ENCODE measurements at places on chromosomes 7 and 10.

GRCh38 chr10:111102359-111102837 is 25.6 kb downstream of the ADRA2A start:
- DNase-seq = no peak

- no peak for DNase-seq
These were observed 719.1 kb downstream of the AUTS2 start for GRCh38 chr7:70317356-70317755.

GRCh38 chr7:101681170-101682007 is 52.3 kb upstream of the MYL10 start:
- DNase-seq = no peak

DNA sequence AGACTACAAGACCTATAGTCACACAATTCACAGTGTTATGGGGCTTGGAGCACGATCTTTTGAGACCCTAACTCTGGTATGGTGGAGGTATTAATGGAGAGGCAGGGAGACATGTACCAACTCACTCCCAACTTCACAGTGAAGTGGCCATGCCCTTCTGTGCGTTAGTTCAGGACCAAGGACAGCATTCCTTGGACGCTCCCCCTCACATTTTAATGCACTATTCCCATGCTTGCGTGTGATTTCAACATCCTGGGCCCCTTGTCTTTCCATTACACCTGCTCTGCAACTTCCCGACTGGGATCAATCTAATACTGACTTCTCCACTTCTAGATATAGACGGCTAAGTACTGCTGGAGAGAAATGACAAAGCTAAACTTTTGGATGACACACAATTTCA is 72.7 kb downstream of the PLCE1 start:
- no peak for DNase-seq

- no peak for DNase-seq
These were observed 51.8 kb upstream of the CHST3 start for GRCh38 chr10:71912431-71912830.

DNA sequence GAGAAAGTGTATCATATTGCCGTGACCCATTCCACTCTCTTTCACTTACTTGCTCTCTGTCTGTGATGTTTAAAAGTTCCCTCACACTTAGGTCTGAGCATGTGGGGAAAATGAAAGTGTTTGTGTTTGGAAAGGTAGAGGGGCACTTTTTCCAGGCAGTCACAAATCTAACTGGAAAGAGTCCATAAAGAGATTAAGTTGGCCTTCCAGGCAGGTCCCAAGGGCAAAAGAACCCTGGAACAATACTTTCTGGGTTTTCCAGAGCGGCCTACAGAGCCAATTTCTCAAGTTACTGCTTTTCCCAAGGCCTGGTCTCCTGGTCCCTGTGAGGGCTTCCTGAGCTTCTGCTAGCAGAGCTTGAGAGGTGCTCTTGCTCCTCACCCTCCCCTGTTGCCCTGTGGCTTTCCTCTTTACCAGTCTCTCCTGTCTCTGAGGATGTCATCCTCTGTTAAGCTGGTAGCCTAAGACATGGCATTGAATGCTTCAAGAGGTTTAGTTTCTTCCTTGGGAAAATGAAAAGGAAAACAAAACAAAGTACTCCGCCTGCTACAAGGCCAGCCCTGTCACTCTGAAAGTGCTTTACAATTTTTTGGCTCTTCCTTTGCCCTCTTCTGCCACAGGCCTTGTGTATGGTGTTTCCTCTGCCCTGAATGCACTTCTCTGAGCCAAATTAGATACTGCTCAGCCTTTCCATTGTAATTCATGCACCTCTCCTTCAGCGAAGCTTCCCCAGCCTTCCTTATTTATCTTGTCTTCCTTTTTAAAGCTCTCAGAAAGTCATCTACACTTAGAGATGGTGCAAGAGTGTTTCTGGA is 20.1 kb downstream of the TES start:
- no peak for DNase-seq

DNA sequence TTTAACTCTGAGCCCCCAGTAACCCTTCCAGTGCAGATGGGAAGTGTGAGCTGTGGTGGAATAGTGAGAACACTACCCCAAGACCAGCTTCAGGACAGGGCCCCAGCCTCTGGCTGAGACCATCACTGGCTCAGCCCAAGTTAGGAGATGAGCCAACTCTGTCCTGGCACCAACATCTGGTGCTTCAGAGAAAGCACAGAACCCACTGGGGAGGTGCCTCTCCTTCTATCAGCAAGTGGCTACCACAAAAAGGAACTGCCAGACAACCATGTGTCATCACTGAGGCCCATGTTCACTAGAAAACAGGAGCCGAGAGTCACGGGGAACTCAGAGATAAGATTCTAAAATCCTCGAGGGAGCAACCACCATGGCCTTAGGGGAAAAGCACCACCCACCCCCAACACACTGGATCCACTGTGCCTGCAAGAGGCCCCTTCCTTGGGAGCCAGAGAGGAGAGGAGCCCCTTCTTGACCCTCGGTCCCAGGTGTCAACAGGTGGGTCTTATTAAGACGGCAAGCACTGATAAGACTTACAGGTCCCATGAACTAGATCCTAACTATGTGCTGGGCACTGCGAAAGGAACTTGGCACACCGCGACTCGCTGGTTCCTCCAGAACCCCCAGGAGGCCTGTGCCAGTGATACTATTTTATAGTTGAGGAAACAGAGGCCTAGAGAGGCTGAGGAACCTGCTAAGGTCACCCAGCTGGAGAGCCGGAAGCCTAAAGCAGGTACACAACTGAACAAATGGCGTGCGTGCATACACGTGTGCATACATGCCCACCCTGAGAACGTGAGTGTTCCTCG is 102.7 kb downstream of the FAM53B start:
- peak; percentile 26 for DNase-seq

DNA sequence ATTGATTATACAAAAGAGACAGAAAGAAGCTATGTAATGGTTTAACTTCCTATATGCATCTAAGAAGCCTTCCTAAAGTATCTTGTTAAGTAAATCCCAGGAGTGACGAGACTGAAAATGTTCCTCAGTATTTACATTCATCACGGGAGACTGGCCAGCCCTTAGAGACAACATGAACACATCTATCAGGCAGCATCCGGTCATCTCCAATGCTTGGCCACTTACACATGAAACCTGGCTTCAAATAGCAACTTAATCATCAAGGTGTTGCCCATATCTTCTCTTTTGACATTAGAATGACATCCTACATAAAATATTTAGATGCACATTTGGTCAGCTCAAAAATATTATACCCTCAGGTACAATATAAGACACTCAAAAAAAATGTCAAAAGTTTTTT is 33.8 kb downstream of the ERCC6 start:
- no peak for DNase-seq

DNA sequence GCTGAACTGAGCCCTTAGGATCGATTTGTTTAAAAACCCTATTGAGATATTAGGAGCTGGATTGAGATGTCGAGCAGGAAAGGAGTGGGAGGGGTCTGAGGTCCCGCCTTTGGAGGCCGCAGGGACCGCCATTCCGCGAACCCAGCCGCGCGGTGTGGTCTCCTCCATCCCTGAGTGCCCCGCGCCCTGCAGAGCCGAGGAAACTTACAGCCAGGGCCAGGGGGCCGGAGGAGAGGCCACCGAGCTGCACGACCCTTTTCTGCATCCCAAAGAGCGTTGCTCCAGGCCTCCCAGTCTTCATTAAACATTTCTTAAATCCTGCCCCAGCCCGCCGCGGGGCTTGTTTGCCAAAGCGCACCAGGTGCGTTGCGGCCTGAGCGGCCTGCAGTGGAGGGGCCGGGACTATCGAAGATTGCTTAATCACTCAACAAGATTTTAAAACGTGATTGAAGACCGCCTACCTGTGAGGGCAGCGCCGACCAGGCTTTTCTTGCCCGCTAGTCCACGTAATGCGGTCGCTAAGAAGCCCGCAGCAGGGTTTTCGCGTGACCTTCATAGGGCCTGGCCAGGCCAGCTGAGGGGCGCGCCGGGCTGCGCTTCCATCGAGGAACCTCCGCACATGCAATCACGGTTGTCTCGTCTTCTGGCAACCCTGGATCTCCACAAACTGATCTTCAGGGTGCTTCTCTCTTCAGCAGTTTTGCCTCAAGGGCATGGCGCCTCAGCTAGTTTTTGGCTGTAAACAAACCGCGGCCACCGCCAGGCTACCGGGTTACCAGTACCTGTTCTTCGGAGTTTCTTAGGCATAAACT is 2.0 kb upstream of the CTBP2 start:
- DNase-seq = no peak

All from CD4-positive, alpha-beta T cell (primary cell).